Cortex of kidney (tissue), 1 donor: ENCODE measurements at places on chromosomes 7 and 10.

DNA sequence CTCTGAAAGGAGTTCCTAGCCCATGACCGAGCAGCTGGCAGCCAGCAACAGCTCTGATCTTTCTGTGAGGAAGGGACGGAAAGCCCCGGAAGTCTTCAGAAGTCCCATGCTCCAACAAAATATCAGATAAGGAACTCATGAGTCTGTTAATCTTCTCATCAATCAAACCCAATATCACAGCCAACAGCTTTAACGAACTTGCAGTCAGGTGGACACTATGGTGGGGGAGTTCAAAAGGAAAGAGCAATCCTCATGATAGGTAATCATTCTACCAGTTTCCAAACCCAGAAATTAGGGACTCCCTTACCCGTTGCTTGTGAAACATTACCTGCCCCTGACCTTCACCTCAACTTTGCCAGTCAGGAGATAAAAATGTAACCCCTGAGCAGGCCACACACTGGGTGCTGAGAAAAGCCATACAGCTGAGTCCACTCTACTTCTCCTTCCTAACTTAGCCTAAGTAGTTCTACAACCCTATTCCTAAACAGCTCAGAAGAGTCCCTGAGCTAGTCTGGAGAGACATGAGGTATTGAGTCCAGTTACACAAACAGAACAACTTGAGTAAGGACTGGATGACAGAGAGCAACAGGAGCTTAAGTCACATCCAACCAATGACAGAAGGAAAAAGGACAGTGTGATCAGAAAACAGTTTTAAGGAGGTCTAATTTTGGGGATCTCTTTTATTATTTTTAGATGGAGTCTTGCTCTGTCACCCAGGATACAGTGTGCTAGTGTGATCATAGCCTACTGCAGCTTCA lies 2.2 kb downstream of the NDST2 start:
- DNase-seq: no peak

GRCh38 chr7:69814421-69814962 lies 216.2 kb downstream of the AUTS2 start:
- DNase-seq: no peak

- no peak for DNase-seq
These were observed 9.4 kb upstream of the IRF5 start for GRCh38 chr7:128928159-128928813.

- DNase-seq: no peak
These were observed 406.5 kb downstream of the PLXNA4 start for GRCh38 chr7:132169730-132170129.

- DNase-seq: no peak
These were observed 18.2 kb downstream of the GPR146 start for GRCh38 chr7:1062296-1063294.

GRCh38 chr10:128062881-128063563 lies 63.2 kb downstream of the MKI67 start:
- DNase-seq: no peak

GRCh38 chr10:71773221-71773971 lies at the start of gene VSIR:
VSIR (minus strand) TSS chr10:71773520; CDS start chr10:71773439, 81 bp downstream.
- no peak for DNase-seq

GRCh38 chr7:70419526-70420380 lies 712.2 kb upstream of the GALNT17 start:
- DNase-seq: no peak
